Activated CD4-positive, CD25-positive, alpha-beta regulatory T cell treated with anti-CD3 and anti-CD28 coated beads, Interleukin-2, amount 50 U/mL, for 16 hours (primary cell): ENCODE measurements at places on chromosomes 7 and 10.

DNA sequence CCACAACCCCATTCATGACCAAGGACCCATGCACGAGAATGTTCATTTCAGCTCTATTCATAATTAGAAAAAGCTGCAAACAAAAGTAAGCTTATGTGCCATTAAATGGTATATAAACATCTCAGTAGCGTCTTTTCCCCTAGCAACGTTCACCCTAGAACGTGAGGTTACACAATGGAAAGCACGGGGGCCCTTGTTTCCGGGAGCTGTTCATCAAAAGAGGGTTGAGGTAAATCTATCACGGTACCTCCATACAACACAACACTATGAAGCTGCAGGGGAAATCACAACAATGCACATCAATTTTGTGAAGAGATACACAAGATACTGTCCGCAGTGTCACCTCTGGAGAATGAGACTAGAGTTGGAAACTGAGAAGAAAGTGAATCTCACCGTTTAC, 80.9 kb upstream of the DDC start:
- DNase-seq, result no peak

- DNase-seq, result no peak
Measured at GRCh38 chr10:1323951-1324350, 267.8 kb downstream of the WDR37 start.

DNA sequence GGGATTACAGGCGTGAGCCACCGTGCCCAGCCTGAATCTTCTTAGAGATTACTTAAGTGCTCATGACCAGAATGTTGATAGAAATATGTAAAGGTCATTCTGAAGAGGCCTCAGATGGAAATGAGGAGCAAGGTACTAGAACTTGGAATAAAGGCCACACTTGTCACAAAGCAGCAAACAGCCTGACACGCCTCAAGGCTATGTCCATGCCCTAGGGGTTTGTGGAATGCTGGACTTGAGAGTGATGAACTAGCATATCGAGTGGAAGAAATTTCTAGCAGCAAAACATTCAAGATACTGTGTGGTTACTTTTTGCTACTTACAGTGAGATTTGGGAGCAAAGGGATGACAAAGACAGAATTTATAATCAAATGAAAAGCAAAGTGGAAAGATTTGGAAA, 39.0 kb downstream of the ZNF438 start:
- no peak for DNase-seq

DNA sequence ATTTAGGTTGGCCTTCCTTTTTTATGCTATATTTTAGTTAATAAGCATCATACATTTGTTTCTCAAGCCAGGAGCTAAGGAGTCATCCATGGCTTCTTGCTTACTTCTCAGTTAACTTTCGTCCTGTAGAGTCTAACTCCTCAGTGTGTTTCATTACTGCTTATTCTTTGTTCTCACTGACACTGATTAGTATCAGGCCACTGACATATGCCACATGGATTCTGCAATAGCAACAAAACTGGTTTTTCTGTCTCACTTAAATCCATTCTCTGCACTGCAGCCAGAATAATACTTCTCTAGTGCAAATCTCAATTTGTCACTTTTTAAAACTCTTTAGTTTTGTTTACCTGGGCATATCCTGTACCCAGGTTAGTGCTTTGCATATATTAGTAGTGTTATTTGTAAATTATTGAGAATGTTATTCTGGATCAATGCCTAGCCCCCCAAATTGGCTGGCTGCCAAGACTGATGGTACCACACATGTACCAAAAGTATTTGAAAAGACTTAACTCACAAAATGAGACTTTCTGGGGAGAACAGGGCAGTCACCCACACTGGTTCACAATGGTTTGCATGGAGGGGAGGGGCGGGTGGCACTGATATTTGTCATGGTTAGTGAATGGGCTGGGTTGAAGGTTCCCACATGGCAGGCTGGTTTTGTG, 79.1 kb downstream of the CCSER2 start:
- no peak for DNase-seq

GRCh38 chr10:16491933-16492332, 29.7 kb downstream of the C1QL3 start:
- DNase-seq, result no peak

GRCh38 chr10:72176701-72177100, 39.1 kb upstream of the ANAPC16 start:
- DNase-seq, result no peak

DNA sequence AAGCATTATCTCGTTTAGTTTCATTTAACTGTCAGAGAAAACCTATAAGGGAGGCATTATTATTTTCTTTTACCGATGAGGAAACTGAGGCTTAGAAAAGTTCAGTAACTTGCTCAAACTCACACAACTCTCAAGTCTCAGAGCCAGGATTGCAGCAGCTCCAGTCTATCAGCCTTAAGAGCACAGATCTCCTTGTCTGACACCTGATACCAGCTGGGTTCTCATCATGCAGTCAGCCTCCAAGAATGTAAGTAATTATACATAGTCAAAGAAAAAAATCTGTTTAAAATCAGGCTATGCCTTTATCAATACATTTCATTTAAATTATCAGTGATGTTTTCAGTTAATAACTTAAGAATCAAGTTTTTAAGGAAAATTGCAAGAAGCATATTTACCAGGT, 236.6 kb upstream of the TCF7L2 start:
- DNase-seq, result no peak

- DNase-seq, result no peak
Measured at GRCh38 chr10:50544857-50545429, 78.8 kb downstream of the SGMS1 start.

DNA sequence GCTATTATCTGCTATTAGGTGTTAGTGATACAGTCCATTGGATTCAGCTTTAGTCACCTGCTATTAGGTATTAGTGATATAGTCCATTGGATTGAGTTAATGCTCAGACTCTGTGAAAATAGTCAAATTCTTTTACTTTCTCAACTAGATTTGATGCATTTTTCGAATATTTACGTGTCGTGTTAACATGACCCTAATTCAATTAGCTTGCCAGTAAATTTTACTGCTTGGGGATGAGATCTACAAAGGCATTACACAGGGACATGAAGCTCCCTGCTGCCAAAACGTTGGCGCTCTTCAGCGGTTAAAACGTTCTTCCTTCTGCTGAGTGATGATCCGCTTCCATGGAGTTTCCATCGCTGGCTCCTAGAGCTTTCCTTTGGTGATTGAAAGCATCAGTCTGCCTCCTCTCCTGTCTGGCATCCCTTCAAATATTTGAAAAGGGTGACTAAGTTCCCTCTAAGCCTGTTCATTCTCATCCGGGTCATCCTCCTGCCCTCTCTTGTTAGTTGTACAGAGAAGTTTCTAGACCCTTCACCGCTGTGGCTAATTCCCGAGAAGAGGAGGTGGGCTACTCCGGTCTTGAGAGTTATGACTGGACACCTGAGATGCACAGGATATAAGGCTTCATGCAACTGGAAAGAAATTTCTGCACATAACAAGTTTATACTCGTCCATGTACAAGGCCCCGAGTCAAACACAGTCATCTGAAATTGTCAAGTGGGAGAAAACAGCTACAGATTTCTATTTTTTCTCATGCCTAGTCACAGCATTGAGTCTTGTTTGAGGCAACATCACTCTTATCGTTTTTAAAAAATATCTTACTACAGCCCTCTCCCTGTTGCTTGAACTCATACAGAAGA, 254.0 kb downstream of the KLF6 start:
- no peak for DNase-seq

- DNase-seq, result no peak
Measured at GRCh38 chr10:117594722-117595121, 52.2 kb downstream of the EMX2 start.

- DNase-seq, result no peak
Measured at GRCh38 chr10:101839416-101840063, 4.1 kb downstream of the KCNIP2 start.

DNA sequence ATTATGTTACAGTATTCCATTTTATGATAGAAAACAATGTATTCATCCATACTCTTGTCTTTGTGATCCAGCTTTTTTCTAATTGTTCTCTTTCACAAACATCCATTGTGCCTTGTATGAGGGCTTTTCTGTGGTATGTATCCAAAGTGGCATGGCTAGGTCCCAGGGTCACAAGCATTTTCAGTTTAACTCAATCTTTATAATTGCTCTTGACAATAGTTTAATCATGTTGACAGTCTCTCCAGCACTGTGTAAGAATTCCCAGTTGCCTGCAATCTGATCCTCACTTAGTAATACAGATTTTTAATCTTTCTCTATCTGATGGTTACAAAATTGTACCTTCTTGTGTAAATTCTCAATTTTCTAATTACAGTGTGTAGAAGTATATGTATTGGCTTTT, 533.4 kb downstream of the NEBL start:
- no peak for DNase-seq

- DNase-seq, result no peak
Measured at GRCh38 chr7:4798706-4799235, 23.3 kb downstream of the AP5Z1 start.

DNA sequence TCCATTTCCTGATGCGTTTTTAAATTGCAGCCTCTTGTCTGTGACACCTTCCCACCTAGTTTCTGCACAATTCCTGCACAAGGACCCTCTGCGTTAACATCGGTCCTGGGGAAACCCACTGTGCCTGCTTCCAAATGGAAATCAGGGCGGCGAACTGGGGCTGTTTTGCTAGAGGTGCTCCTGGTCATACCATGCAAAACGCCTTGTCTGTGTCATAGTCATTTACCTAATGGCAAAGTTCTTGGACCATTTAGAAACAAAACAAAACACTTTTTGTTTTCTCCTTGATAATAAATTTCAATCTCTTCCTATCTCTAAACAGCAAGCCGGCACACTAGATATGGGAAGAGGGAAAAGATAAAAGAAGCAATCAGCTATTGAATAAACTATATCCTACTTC, 206.9 kb upstream of the KLF14 start:
- DNase-seq, result no peak

- DNase-seq, result no peak
Measured at GRCh38 chr7:94206295-94206694, 188.4 kb upstream of the COL1A2 start.

DNA sequence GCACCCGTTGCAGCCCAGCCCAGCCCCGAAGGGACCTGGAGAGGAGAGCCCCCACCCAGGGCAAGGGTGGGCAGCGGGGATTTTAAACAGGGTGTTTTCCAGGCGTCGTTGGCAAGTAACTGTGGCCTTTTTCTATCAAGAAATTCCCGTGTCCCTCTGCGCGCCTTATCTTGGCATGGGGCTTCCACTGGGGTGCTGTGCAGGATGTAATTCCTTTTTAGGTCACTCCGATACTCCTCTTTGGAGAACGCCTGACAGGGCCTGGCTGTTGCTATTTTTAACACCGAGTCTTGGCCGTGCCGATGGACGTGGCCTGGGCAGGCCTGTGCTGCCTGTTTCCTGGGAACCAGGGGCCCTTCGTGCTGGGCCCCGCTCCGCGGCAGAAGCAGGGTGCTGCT, 93.8 kb downstream of the INPP5A start:
- no peak for DNase-seq

DNA sequence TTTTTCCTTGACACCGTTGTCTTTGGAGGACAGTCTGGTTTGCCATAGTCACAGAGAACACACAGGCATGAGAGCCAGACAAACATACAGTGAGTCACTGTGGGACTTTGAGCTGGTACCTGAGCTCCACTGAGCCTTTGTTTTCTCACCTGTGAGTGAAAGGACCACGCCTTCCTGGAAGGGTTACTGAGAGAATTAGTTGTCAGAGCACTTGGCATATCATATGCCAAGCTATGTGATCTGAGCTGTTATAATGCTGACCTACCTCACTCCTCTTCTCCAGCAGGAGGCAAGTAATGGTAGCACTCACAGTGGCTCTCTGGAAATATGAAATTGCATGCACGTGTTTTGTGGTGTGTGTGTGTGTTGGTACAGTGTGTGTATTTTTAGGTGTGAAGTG, 59.7 kb downstream of the CXCL12 start:
- DNase-seq, result no peak

- DNase-seq, result no peak
Measured at GRCh38 chr7:94064541-94065191, 60.5 kb upstream of the BET1 start.

- DNase-seq, result no peak
Measured at GRCh38 chr7:131197920-131198615, 129.6 kb upstream of the MKLN1 start.

- DNase-seq, result no peak
Measured at GRCh38 chr10:102410429-102411073, 8.0 kb downstream of the PSD start.

- no peak for DNase-seq
Measured at GRCh38 chr10:52570490-52570889, 202.1 kb downstream of the MBL2 start.

DNA sequence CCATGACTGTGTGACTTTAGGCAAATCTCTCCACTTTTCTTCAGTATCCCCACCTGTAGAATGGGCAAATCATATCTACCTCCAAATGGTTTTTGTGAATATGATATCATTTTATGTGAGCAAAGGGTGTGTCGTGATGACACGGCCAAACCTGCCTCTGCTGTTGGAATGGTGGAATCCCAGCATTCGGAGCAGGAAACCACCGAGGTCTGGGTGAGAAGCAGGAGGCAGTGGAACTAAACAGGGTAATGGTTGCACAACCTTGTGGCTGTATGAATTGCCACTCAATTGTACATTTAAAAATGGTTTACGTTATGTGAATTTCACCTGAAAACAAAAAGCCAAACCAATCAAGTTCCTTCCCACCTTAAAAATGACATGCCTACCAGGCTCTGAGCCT, 131.4 kb upstream of the ZMIZ1 start:
- no peak for DNase-seq

DNA sequence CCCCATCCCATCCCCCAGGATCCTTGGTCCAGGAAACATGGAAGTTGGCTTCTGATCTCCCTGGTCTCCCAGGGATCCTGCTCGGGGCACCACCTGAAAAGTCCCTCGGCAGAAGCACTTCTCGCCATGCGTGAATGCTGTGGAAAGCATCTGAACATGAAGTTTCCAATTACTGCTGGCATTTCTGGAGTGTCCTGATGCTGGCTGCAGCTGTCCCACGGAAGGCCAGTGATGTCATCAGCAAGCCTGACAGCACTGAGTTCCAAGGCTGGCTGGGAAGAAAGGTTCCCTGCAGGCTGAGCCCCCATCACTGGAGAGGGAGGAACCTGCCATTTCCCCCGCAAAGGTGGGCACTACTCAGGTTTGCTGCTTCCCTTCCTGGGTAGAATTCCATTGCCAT, 71.4 kb downstream of the KCNMA1 start:
- DNase-seq, result no peak

GRCh38 chr10:51607463-51607835, 91.9 kb downstream of the CSTF2T start:
- DNase-seq, result no peak

- no peak for DNase-seq
Measured at GRCh38 chr10:92173996-92174395, 116.9 kb downstream of the CPEB3 start.

GRCh38 chr7:122626785-122627184, 72.1 kb downstream of the RNF133 start:
- DNase-seq, result no peak

- DNase-seq, result no peak
Measured at GRCh38 chr10:47261556-47261955, 38.4 kb upstream of the GDF10 start.
